ENCODE measurements at places on chromosomes 2 and 18.

DNA sequence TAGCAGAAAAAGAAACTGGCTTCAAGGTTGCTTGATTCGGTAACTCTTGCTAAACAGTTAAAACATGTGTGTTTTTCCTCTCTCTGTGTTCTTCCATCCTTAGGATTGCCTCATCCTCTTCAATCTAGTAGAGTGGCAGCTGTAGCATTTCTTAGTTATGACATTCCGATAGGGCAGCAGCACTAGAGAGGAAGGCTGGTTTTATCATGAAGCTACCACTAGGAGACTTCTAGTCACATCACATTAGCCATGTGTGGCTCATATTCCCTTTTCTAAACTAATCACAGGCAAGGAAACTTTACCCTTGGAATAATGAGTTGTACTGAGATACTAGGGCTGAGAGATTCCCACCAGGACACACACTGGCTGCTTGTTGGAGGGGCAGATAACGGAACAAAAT is 187.6 kb downstream of the DOK6 start:
- DNase-seq, result no peak

DNA sequence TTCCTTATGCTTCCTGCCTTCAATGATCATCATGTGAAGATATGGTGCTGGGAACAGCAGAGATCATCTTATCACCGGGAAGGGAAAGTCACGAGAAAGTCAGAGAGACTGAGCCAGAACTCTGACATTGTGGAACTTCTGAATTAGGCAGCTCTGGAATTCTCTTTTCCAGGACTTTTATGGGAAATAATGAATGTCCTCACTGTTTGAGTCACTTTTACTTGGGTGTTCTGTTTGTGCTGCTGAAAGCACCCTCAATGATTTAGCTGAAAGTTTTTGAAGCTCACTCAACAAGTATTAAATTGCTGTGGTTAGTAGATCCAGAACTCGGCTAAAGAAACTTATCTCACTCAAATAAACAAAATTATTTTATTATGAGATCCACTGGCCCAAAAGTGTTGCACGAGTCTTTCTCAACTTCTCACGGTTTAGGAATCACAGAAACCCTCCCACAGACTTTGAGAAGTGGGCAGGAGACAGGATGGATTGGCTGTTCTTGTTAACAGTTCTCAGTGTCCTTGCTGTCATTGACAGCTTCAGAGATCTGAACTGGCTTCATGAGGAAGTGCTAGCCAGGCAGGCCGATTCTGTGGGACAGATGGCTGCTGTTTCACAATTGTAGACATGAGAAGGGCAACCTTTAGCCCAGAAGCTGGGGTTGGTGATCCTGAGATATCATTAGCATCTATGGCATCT is 26.4 kb upstream of the ATRAID start:
- peak; percentile 55 for DNase-seq

DNA sequence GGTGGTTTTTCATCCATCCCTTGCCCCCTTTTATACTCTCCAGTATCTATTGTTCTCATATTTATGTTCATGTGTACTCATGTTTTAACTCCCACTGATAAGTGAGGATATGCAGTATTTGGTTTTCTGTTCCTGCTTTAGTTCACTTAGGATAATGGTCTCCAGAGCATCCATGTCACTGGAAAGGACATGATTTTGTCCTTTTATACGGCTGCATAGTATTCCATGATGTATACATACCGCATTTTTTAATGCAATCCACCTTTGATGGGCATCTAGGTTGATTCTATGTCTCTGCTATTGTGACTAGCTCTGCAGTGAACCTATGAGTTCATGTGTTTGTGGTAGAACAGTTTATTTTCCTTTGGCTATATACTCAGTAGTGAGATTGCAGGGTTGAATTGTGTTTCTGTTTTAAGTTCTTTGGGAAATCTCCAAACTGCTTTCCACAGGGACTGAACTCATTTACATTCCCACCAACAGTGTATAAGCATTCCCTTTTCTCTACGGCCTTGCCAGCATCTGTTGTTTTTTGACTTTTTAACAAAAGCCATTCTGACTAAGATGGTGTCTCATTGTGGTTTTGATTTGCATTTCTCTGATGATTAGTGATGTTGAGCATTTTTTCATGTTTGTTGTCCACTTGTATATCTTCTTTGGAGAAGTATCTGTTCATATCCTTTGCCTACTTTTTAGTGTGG is 420.2 kb downstream of the THSD7B start:
- no peak for DNase-seq

DNA sequence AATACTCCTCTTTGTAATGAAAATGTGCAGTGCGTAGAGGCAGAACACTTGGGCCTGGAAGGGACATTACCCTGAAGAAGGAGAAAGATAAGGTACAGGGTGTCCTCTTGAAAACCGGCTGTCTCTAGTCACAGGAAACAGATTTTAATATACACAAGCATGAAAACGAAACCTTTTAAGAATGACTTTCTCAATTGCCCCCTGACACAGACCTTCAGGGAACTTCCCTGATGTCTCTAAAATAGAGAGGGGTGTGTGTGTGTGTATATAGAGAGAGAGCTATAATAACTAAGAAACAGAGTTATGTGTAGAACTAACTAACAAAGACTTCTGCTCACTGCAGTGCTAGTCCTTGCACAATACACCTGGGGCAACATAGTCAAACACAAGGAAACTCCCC is 780.0 kb downstream of the CNTNAP5 start:
- DNase-seq, result no peak

DNA sequence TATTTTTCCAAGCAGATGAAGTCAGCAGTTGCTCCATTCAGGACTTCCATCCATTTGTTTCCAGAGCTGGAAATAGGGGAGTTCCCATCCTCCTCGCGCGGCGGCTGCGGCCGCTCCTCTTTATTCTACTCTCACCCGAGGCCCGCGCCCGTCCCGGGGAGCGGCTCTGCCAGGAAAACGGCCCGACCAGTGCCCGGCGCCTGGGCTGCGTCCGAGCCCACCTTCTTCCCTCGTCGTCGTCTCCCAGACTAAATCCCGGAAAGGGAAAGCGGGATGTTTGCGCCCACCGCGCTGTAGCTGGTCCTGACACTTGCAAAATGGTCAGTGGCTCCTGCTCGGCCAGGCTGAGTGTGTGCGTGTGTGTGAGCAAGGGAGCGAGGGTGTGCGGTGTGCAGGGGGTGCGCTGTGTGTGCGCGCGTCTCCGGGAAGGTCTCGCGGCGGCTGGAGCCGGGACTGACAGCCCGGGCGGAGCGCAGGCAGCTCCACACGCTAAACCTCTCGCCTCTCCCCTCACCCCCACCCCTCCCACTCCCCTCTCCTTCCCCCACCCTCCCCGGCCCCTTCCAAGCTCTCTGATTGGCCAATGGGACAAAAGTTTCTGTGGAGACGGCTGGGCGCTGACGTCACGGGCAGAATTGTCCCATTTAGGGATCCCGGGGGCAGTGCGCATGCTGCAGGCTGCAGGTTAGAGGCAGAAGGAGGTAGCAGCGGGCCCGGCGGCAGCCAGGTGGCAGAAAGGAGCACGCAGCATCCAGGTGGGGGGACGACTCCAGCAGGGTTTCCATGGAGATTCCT is at the start of gene NOL4:
Gene NOL4, minus strand, starts transcription at position 491 of the 795 bp plus-strand sequence. CDS start 1,660 bp downstream, outside the sequence.
- DNase-seq, result peak; percentile 45

- no peak for DNase-seq
These were observed 185.2 kb downstream of the SLC4A3 start for GRCh38 chr2:219812672-219813071.

- DNase-seq, result no peak
These were observed 87.2 kb upstream of the ZNF532 start for GRCh38 chr18:58777471-58777870.

GRCh38 chr2:176455816-176456291 is 186.6 kb downstream of the MTX2 start:
- peak; percentile 78 for DNase-seq

GRCh38 chr2:62774555-62775366 is 69.2 kb downstream of the EHBP1 start:
- no peak for DNase-seq

GRCh38 chr2:8298783-8299182 is 383.1 kb upstream of the ID2 start:
- no peak for DNase-seq

- DNase-seq, result no peak
These were observed 871 bp upstream of the DUSP28 start for GRCh38 chr2:240559286-240559685.

DNA sequence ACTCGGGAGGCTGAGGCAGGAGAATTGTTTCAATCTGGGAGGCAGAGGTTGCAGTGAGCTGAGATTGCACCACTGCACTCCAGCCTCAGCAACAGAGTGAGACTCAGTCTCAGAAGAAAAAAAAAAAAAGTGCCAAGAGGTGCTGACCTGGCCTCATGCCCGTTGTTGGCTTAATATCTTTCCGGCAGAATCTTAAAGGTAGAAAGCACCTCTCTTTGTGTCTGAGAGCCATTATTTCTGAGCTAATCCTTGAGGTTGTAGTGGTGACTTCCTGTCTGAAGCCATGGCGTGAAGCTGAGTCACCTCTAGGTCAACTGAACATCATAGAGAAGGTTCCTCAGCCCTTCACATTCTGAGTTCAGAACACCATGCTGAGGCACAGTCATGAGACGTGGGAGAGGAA is 60.4 kb downstream of the WDSUB1 start:
- no peak for DNase-seq

GRCh38 chr2:227813562-227814353 is at the start of gene CCL20:
Gene CCL20, plus strand, starts transcription at chr2:227813842. Its CDS starts 70 bp downstream, at chr2:227813912.
- DNase-seq, result no peak

GRCh38 chr2:67130531-67131256 is 266.4 kb upstream of the ETAA1 start:
- DNase-seq, result no peak

- DNase-seq, result no peak
These were observed 539.4 kb upstream of the ID2 start for GRCh38 chr2:8142461-8142860.

GRCh38 chr2:108607706-108608301 is 73.5 kb downstream of the LIMS1 start:
- DNase-seq, result peak; percentile 62

DNA sequence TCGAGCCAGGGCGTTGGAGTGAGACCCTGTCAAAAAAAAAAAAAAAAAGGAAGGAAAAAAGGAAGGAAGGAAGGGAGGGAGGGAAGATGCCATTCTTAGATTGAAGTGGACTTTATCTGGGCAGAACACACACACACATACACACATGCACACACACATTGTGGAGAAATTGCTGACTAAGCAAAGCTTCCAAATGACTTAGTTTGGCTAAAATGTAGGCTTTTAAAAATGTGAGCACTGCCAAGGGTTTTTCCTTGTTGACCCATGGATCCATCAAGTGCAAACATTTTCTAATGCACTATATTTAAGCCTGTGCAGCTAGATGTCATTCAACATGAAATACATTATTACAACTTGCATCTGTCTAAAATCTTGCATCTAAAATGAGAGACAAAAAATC is 564 bp upstream of the TTR start:
- no peak for DNase-seq

- no peak for DNase-seq
These were observed 273.6 kb downstream of the HRH4 start for GRCh38 chr18:24734058-24734457.

DNA sequence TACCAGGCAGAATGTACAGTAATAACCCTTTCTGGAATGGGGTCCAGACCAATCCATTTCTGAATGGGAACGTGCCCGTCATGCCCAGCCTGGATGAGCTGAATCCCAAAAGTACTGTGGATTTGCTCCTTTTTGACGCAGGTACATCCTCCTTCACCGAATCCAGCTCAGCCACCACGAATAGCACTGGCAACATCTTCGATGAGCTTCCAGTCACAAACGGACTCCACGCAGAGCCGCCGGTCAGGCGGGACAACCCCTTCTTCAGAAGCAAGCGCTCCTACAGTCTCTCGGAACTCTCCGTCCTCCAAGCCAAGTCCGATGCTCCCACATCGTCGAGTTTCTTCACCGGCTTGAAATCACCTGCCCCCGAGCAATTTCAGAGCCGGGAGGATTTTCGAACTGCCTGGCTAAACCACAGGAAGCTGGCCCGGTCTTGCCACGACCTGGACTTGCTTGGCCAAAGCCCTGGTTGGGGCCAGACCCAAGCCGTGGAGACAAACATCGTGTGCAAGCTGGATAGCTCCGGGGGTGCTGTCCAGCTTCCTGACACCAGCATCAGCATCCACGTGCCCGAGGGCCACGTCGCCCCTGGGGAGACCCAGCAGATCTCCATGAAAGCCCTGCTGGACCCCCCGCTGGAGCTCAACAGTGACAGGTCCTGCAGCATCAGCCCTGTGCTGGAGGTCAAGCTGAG is 89.6 kb downstream of the SH3BP4 start:
- peak; percentile 19 for DNase-seq

- DNase-seq, result no peak
These were observed 79.6 kb downstream of the EFEMP1 start for GRCh38 chr2:55843994-55844345.

GRCh38 chr2:23419171-23420090 is 34.5 kb downstream of the KLHL29 start:
- no peak for DNase-seq

DNA sequence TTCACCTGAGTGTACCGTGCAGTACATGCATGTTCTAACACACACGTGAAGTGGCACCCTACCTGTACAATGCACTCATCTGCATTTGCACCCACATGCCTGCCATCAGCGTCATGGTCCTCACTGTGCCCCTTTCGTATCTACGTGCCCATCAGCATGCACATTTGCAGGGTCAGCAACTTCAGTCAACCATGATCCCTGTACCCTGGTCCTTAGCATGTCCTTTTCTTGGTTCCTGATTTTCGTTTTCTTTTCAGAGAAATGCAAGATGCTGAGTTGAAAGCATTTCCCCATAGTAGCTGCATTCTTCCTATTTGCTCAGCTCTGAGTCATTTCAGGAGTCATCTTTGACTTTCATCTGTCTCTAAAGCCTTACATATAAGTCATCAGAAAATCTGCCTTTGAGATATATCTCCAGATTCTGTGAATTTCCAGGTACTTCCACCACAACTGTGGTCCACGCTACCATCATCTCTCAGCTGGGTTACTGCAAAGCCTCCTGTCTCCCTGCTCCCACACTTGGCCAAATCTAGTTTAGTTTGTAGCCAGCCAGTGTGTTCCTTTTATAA is 14.7 kb upstream of the PUM2 start:
- no peak for DNase-seq

DNA sequence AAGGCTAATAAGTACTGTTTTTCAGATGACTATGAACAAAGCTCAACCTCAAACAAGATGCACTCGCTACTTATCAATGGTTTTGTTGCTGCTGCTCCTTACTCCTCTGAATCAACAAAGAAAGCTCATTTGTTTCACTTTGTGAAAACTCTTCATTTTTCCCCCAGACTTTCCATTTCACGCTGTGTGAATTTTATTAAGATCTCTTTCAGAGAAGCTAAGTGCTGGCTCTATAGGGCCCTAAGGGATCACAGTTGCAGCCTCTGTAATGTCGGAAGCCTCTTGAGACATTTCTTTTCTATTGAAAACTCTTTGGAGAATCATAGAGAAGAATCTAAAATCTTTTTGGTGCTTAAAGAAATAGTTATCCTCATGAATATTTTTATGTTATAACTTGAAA is 209.8 kb downstream of the CD226 start:
- no peak for DNase-seq
